Lung (tissue), 17 donors: ENCODE measurements at places on chromosomes 5 and 9.

DNA sequence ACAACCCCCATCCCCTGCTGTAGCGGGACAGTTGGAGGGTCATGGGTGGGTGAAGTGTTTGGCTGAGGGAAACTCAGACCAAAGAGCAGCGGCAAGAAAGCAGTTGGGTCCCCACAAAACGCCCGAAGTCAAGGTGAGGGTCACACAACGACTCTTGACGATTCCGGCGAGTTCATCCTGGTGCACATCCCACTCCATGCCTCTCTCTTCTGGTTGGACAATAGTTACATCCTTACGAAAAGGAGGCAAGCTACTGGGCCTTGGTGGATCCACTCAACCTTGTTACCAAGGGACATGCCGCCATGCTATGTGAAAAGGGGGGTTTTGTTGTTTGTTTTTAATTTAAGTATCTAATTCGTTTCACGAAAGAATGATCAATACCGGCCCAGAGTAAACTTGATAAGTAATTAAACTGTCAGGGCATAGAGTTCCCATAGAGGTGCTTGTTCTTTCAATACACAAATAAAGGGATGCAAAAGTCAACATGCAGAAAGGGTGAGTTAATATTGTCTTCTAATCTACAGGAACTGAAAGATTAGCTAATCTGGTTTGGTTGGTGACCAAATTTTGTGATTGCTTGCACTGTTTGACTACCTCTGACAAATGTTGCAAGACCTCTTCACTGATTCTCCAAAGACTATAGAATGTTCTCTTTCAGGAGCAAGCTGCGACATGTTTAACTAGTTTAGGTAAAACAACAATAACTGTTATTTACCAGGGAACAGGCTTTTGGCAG, 732 bp upstream of the SMIM15 start:
- H3K4me1 ChIP-seq = peaks cover 6% of the 10 kb centered on the region
- H3K36me3 ChIP-seq = peaks cover 2% of the 10 kb centered on the region
- DNase-seq = no peak
- H3K27ac ChIP-seq = peak overlapping the region; percentile 86
- H3K4me3 ChIP-seq = peak overlapping the region; percentile 57

DNA sequence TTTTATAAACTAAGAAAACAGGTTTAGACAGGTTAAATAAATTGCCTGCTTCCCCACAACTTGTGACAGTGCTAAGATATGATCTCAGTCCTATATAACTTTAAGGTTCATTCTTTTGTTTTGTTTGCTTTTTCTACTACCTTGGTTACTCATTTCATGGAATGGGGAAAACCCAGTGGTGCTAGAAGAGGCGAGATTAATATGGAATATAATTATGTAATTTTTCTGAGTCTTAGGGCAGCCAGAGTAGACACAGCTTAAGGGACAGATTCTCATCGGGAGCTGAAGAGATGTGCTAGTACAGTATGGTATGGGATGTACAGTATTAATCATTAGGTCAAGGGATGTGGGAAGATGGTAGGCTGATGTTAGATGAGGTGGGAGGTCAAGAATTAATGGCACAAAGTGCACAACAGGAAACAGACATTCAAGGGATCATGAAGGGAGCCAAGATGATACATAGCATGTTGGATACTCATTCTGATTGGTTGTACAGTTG, 6.2 kb downstream of the TRIM32 start:
- no peaks in the 10 kb centered on the region for H3K27me3 ChIP-seq
- no peak overlapping the region for H3K27ac ChIP-seq
- H3K36me3 ChIP-seq = peaks cover 7% of the 10 kb centered on the region
- H3K4me3 ChIP-seq = no peak overlapping the region
- DNase-seq = no peak

DNA sequence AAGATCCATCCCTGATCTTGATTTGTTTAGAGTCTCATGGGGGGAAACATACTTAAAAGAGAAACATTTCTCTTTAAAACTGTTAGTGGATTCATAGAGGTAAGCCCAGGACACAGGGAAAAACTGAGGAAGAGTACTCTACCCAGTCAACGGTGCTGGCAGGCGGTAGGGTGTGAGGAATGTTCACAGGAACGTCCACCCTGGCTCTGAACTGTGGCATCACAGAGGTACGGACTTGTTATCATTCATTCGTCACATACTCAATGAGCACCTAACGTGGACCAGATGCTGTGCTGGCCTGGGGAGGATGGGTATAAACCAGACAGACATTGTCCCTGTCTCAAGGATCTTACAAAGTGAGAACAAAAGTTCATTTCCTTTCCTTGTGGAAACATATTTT, 18.8 kb upstream of the PPARGC1B start:
- no peaks in the 10 kb centered on the region for H3K36me3 ChIP-seq
- no peak overlapping the region for H3K27ac ChIP-seq
- H3K27me3 ChIP-seq = no peaks in the 10 kb centered on the region

GRCh38 chr9:16342246-16343020, 528.0 kb downstream of the BNC2 start:
- DNase-seq = peak; percentile 68
- H3K4me1 ChIP-seq = peaks cover 15% of the 10 kb centered on the region
- H3K27me3 ChIP-seq = no peaks in the 10 kb centered on the region

DNA sequence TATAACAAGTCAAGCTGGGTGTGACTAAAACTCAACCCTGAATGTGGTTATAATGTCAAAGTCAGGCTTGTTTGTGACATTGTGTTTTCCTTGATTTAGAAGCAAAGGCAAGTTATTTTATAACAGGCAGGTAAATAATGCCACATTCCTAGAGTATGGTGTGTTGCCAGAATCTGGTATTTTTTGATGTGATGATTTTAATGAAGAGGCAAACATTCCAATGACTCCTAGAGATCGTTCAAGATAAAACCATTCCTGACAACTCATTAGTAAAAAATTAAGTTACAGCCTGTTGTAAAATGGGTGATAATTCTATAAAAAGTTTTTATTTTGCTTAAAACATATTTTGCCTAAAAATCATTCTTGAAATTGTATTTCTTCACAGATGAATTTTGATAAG, 60.0 kb downstream of the RAB14 start:
- no peak for DNase-seq
- no peak overlapping the region for H3K27ac ChIP-seq
- H3K27me3 ChIP-seq = no peaks in the 10 kb centered on the region
- H3K4me1 ChIP-seq = no peaks in the 10 kb centered on the region
